Ammon's horn (tissue), 1 donor: ENCODE measurements at places on chromosomes 6 and 20.

DNA sequence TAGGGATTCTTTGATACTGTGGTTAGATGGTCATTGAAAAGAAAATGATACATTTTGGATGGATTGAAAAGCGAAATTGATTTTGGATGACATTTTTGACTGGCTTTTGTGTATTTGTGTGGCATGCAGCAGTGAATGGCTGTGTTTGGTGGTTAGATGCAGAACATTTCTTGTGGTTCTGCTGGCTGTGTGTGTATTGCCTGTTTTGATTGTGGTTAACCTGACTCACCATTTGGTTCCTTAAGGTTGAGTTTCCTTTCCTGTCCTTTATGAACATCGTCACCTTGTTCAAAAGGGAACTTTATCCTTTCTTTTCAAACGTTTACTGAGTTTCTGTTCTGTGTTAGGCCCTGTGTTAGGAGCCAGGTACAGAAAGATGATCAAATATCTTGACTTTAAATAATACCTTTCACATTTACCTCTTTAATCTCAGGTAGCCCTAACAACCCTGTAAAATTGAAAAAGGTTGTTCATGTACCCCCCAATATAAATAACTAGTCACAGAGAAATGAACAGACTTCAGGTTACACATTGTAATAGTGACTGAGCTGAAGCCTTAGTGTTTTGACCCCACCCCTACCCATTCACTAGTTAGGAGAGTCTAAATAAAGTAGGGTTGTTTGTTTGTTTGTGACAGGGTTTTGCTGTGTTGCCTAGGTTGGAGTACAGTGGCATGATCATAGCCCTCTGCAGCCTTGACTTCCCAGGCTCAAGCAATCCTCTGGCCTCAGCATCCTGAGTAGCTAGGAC is 23.8 kb downstream of the ANKS1A start:
- DNase-seq = no peak

- DNase-seq = no peak
These were observed 36.7 kb upstream of the PCSK2 start for GRCh38 chr20:17189976-17190695.

DNA sequence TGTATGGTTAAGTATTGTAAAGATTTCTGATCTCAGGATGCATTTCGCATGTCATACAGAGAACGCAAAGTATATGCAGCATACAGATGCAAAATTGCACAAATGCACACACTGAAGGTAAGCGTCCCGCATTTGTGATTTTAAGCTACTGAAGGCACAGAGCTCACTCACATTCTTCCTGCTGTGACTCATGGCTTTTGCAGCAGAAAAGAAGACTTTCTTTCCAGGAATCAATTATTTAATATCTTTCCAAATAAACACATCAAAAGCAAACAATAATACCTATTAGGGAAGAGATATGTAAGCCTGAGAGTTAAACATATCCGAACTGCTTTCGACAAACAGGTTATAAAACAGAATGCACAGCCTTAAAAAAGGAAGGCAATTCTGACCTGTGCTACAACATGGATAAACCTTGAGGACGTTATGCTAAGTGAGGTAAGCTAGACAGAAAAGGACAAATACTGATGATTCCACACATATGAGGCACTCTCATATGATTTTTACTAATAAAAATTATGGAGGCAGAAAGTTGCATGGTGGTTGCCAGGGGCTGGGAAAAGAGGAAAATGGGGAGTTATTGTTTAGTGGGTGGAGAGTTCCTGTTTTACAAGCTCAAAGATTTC is 109.0 kb downstream of the TFAP2A start:
- DNase-seq = no peak

DNA sequence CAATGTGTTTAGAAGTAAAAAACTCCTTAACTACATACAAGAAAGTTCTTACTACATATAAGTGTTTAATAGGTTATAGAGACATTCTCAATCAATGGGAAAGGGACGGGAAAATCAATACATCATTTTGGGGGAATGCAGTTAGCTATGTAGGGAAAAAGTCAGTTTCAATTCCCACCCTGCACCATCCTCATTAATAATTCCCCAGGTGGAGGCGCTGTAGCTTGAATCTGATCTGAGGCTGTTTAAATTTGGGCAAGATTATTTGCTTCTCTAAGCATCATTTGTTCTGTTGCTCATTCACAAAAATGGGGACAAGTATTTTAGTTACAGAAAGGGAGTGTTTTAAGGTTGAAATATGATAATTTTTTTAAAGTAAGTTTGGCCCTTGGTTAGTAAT is 19.1 kb downstream of the OLIG3 start:
- no peak for DNase-seq

- DNase-seq = no peak
These were observed 175.9 kb upstream of the CST7 start for GRCh38 chr20:24773168-24773567.

- no peak for DNase-seq
These were observed 8.3 kb downstream of the CD24 start for GRCh38 chr6:106966229-106966628.
